Right atrium auricular region (tissue), 2 donors: ENCODE measurements at places on chromosomes 13 and 19. TPM values are rescaled to one million over a fixed set of nuclear protein-coding genes. Genes with fewer than 3 reads are reported as not detected.
A peak's percentile ranks its signal among the peaks of the same experiment; 100 is the strongest.

The PLIN3 gene
- total RNA-seq, result 27.2 TPM

The UNC13A gene
- total RNA-seq, result 0.08 TPM

The LTBP4 gene
- total RNA-seq, result 152 TPM

The BCAM gene
- total RNA-seq, result 82.1 TPM

The GNG7 gene
- 22.8 TPM for total RNA-seq

GRCh38 chr13:38528986-38529385, 157.9 kb upstream of the FREM2 start:
- no peaks in the 10 kb centered on the region for H3K27me3 ChIP-seq
- H3K4me1 ChIP-seq, result no peaks in the 10 kb centered on the region
- no peak for DNase-seq
- no peak overlapping the region for H3K4me3 ChIP-seq

DNA sequence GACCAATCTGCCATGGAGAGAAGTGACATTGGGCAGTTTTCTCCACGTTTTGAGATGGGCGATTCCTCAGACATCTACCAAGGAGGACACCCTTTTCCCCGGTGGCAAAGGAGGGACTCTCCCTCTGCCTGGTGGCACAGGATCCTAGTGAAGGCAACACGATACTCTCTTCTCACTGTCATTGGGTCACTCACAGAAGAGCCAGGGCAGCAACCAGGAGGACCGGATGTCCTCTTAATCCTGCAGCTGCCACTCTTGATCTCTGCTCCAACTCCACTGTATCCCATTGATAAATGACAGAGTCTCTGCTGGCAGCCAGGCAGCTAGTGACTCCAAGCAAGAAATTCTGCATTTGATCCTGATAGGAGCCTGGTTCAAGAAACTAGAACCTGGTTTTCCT, 42.2 kb downstream of the COL4A2 start:
- no peak for DNase-seq
- H3K4me1 ChIP-seq, result no peaks in the 10 kb centered on the region
- peak overlapping the region; percentile 72 for H3K27ac ChIP-seq

DNA sequence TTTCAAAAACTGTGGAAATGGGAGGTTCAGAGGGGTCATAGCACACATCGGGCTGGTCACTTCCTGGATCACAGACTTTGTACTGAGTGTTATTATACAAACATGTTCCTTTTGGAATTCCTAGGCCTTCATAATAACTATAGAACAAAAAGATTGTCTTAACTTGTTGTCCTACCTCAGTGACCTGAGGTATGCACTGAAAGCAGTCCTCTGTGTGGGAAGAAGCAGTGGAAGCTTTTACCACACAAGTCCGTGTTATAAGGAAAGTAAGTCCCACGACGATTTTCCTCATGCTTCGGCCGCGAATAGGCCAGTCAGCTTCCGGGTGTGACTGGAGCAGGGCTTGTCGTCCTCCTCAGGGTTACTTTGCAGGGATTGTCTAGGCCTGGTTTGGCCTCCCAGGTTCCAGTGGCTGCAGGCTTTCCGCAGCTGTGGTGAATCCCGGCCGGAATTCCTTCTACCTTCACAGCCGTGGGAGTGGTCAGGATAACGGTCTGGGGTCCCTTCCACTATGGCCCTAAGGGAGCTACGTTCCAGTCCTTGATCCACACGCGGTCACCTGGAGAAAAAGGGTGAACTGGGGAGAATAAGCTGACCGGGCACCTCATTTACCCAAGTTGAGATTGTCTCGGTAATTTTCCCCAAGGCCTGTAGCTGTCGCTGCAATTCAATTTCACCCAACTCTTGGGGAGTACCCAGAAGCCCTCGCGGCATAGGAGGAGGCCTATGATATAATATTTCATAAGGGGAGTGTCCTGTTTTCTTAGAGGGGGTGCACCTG, 16.0 kb downstream of the NAPSA start:
- no peaks in the 10 kb centered on the region for H3K27me3 ChIP-seq
- H3K27ac ChIP-seq, result no peak overlapping the region

- no peaks in the 10 kb centered on the region for H3K36me3 ChIP-seq
- H3K27ac ChIP-seq, result no peak overlapping the region
- H3K4me1 ChIP-seq, result no peaks in the 10 kb centered on the region
- H3K27me3 ChIP-seq, result no peaks in the 10 kb centered on the region
- H3K4me3 ChIP-seq, result no peak overlapping the region
These were observed 8.5 kb downstream of the FOXO1 start for GRCh38 chr13:40657951-40658350.

- H3K27ac ChIP-seq, result no peak overlapping the region
- H3K4me1 ChIP-seq, result no peaks in the 10 kb centered on the region
- no peaks in the 10 kb centered on the region for H3K27me3 ChIP-seq
- H3K4me3 ChIP-seq, result no peak overlapping the region
- H3K36me3 ChIP-seq, result no peaks in the 10 kb centered on the region
These were observed 586.7 kb upstream of the SGCG start for GRCh38 chr13:22594041-22594440.

- no peaks in the 10 kb centered on the region for H3K36me3 ChIP-seq
- no peaks in the 10 kb centered on the region for H3K27me3 ChIP-seq
- peak overlapping the region; percentile 30 for H3K27ac ChIP-seq
These were observed 482.5 kb upstream of the SPRY2 start for GRCh38 chr13:80823472-80823871.

- no peak overlapping the region for H3K4me3 ChIP-seq
- H3K27ac ChIP-seq, result no peak overlapping the region
- no peaks in the 10 kb centered on the region for H3K36me3 ChIP-seq
These were observed 22.7 kb downstream of the HPN start for GRCh38 chr19:35063940-35064818.

DNA sequence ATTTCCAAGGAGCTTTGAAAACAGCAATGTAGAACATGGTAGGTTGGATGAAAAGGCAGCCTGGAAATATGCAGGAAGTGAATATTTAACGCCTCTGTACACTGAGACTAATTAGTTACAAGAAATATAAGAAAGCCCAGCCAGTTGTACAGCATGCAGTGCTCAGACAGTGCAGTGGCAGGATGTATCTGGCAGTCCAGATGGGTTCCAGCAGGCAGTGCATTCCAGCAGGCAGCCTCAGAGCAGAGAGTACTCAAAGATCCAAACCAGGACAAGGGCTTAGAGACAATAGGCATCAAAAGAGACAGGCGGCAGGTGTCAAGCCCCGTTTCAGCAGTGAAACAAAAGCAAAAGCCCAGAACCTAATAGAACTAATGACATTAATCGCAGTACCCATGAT, 2776.3 kb downstream of the PCDH9 start:
- H3K36me3 ChIP-seq, result no peaks in the 10 kb centered on the region
- no peak for DNase-seq
- no peaks in the 10 kb centered on the region for H3K4me1 ChIP-seq
- no peaks in the 10 kb centered on the region for H3K27me3 ChIP-seq
- H3K27ac ChIP-seq, result no peak overlapping the region

DNA sequence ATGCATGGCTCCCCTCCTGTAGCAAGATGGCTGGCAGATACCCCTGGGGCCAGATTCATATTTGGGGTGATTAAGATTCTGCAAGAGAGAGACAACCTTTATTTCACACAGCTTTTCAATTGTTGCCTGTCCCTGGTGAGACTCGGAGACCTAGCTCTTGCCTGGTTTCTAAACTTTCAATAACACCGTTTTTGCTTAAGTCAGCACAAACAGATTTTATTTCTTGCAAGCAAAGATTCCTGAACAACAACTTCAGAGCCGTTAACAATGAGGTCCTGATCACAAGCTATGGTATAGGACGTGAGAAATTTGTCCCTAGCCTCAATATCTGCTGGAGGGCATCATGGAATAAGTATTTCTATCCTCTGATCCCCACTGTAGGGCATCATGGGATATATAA, 2.9 kb upstream of the CADM4 start:
- H3K27me3 ChIP-seq, result no peaks in the 10 kb centered on the region
- no peak overlapping the region for H3K27ac ChIP-seq
- H3K4me3 ChIP-seq, result no peak overlapping the region

- no peaks in the 10 kb centered on the region for H3K4me1 ChIP-seq
- H3K4me3 ChIP-seq, result no peak overlapping the region
- H3K27me3 ChIP-seq, result no peaks in the 10 kb centered on the region
- no peaks in the 10 kb centered on the region for H3K36me3 ChIP-seq
These were observed 20.0 kb upstream of the CEACAM20 start for GRCh38 chr19:44549507-44549906.

GRCh38 chr13:106530171-106530851, 5.2 kb downstream of the EFNB2 start:
- peak overlapping the region; percentile 44 for H3K27ac ChIP-seq
- no peaks in the 10 kb centered on the region for H3K27me3 ChIP-seq
- no peak for DNase-seq
- H3K4me1 ChIP-seq, result peaks cover 22% of the 10 kb centered on the region
- H3K4me3 ChIP-seq, result no peak overlapping the region
- no peaks in the 10 kb centered on the region for H3K36me3 ChIP-seq

DNA sequence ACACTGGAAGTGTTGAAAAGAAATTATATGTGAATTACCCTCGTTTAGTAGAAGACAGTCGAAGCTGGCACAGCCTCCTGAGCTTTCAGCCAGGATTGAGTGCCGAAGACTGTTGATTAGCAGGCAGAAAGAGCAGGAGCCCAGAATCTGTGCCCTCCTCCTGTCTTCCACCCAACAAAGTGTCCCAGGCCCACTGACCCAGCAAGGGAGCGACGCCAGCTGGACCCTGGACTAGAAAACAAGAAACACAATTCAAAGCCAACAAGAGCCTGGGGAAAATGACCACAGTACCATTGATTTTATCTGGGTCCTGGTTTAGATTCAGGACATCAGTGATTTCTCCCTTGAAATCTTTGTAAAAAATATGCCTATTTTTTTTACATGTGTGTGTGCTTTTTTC, 120.7 kb downstream of the RXFP2 start:
- DNase-seq, result no peak
- no peaks in the 10 kb centered on the region for H3K36me3 ChIP-seq
- peak overlapping the region; percentile 41 for H3K27ac ChIP-seq
- peaks cover 22% of the 10 kb centered on the region for H3K4me1 ChIP-seq
- H3K27me3 ChIP-seq, result no peaks in the 10 kb centered on the region

GRCh38 chr13:79404985-79405384, 1.1 kb downstream of the RBM26 start:
- no peaks in the 10 kb centered on the region for H3K27me3 ChIP-seq
- no peak for DNase-seq
- no peaks in the 10 kb centered on the region for H3K4me1 ChIP-seq
- H3K36me3 ChIP-seq, result no peaks in the 10 kb centered on the region

GRCh38 chr19:10718205-10719196, 622 bp downstream of the DNM2 start:
- no peak for DNase-seq
- H3K27me3 ChIP-seq, result no peaks in the 10 kb centered on the region
- peak overlapping the region; percentile 99 for H3K4me3 ChIP-seq
- H3K36me3 ChIP-seq, result peaks cover 4% of the 10 kb centered on the region
- peaks cover 30% of the 10 kb centered on the region for H3K4me1 ChIP-seq

DNA sequence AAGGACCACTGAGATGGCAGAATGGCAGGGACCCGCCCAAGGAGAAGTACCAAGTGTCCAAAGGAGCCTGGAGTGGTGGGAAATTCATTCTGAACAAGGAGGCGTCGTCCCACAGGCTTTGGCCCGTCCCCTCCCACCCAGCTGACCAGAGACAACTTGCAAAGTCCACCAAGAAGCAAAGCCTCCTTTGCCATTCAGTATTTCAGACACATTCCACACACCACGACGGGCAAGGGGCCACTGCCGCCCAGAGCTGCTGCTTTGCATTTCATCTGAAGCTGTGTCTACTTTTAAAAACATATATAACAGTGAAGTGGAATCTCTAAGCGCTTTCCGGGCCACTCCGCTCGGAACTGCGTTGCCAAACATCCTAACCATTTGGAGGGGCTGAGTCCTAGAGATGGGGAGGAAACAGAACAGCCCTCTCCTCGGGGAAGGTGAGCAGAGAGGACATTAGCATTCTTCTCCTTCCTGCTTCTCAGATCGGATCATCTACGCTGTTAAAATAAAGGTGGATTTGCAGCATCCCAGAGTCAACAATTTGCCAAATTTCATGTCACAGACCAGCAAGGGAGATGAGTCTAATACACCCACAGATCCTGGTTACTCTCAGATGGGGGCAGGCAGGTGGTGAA, 89.0 kb upstream of the ZNF507 start:
- no peak overlapping the region for H3K4me3 ChIP-seq
- no peak overlapping the region for H3K27ac ChIP-seq
- H3K36me3 ChIP-seq, result no peaks in the 10 kb centered on the region
- no peaks in the 10 kb centered on the region for H3K27me3 ChIP-seq

DNA sequence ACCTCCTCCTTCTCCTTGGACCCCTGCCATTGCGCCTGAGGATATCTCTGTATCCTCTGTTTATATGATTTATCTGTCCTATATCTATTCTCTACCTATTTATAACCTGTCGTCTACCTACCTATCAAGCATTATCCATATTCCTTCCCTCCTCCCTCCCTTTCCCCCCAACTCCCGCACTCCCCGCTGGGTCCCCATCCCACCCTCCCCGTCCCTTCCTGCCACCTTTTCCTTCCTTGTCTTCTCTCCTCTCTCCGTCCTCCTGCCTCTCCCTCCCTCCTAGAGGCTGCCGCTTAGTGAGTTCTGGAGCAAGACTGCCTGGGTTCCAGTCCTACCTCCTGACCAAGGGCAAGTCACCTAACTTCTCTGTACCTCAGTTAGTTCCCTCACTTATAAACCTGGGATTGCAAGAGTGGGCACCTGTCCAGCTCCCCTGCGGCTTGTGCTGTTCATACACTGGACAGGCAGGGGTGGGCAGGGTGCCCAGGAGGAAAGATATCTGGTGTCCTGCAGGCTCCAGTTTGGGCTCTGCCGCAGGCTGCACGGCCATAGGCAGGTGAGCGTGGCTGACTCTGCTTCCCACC, 16.1 kb downstream of the TTYH1 start:
- peak overlapping the region; percentile 31 for H3K4me3 ChIP-seq
- no peaks in the 10 kb centered on the region for H3K27me3 ChIP-seq
- no peak overlapping the region for H3K27ac ChIP-seq
- peaks cover 46% of the 10 kb centered on the region for H3K4me1 ChIP-seq

DNA sequence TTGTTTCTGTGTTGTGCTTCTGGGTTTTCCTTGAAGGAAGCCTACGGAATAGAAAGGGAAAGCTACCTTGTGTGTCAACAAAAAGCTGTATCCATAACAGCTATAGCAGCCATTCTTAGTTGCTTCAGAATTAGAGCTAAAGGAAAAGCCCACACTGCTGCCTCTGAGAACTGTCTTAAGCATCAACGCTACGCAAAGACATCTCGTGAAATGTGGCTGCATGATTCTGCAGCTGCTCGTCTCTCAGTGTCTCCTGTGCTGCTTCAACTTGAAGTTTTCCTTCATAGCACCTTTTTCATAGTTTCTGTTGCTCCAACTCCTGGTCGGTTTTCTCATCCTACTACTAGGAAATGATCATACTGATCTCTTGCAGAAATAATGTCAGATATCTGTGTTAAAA, 140.9 kb upstream of the MAB21L1 start:
- H3K27me3 ChIP-seq, result no peaks in the 10 kb centered on the region
- H3K36me3 ChIP-seq, result no peaks in the 10 kb centered on the region
- no peaks in the 10 kb centered on the region for H3K4me1 ChIP-seq
- H3K4me3 ChIP-seq, result no peak overlapping the region
- DNase-seq, result no peak

- no peak overlapping the region for H3K27ac ChIP-seq
- no peaks in the 10 kb centered on the region for H3K27me3 ChIP-seq
- no peak overlapping the region for H3K4me3 ChIP-seq
These were observed 294.5 kb upstream of the NBEA start for GRCh38 chr13:34647379-34648150.
